ENCODE measurements at places on chromosomes 5 and 9.

GRCh38 chr9:9914174-9914573, 698.6 kb downstream of the PTPRD start:
- DNase-seq: no peak

GRCh38 chr5:179313849-179314521, 31.3 kb downstream of the ADAMTS2 start:
- DNase-seq: no peak

- no peak for DNase-seq
Observed at GRCh38 chr9:87497604-87498045, at the start of gene DAPK1. Gene DAPK1, plus strand, starts transcription at chr9:87497867. Its CDS starts 1,211 bp downstream, at chr9:87499078.

DNA sequence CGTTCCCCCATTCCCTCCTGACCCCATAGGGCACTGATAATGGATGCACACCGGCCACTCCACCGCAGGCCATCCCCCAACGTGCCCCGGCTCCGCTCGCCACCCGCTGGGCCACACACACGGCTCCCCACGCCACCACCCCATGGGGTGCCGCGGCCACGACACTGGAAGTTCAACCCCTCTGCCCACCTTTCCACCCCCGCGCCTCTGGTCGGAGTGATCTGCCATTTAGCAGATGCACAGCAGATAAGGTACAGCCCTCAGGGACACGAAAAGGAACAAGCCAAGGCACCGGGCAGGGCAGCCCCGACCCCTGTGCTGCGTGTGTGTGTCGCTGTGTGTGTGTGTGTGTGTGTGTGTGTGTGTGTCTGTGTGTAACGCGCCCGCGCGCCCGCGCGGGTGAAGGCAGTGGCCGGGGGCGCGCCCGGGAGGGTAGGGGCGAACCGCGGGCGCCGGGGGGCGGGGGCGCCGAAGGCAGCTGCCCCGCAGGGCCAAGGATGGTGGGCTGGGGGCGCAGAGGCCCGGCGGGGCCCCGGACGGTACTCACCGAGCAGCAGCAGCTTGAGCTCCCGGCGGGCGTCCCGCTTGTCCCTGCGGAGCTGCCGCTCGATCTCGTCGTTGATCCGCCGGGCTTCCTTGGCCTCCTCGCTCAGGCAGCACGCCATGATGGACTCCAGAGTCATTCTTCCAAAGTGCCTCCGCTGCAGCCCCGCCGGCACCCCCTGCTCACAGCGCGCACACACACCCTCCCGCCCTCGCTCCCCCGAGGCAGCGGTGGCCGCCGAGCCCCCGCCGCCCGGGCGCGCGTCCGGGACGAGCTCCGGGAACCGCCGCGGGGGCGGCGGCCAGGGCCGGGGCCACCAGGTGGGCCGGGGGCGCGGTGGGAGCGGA, 813 bp downstream of the GNAQ start:
- DNase-seq: no peak

- no peak for DNase-seq
Observed at GRCh38 chr9:93096811-93097382, 880 bp downstream of the CARD19 start.

- no peak for DNase-seq
Observed at GRCh38 chr9:23603311-23603710, 222.7 kb downstream of the ELAVL2 start.

DNA sequence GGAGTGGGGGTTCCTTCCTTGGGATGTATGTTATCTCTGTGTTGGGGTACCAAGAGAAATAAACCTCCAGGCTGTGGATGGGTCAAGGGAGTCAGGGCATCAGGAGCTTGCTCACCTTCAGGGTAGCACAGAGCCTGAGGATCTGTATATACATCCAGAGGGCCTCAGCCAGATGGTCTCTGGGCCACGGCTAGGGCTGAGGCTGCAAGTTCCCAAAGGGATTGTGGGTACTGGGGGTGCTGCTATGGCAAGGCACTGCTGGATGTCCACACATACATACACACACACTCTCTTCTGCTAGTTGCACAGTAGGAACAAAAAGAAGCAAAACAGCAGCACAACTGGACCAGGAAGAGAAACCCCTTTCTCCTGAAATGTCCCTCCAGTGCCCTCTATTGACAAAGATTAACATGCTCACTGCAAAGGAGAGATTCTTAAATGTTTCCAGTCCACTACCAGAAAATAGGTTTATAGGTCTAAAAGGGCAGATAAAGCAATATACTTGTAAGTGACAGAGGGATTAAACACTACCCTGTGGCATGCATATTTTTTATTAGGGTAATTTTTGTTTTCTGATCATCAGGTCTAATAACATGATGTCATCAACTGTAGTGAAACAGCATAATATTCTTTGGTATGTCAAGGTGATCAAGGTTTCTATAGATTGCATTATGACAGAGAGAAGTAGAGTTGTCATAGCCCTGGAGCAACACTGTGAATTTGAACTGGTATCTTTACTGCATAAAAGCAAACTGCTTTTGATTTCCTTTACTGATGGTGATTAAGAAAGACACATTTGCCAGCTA, 56.3 kb upstream of the KCNN2 start:
- no peak for DNase-seq

DNA sequence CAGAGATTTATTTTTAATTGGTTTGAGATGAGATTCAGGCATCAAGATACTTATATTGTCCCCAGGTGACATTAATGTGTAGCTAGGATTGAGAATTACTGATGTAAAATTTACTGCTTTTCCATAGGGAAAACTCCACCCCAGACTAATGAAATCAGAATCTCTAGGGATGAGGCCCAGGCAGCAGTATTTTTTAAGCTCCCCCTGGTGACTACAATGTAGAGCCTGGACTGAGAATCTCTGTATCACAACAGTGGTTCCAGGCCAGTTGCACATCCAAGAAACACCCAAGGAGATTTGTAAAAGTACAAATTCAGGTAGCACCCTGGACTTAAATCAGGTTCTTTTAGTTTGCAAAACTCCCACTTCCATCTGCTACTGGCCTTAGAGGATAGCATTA, 185.7 kb downstream of the MARCHF11 start:
- DNase-seq: no peak

GRCh38 chr5:58106754-58107410, 353.0 kb downstream of the PLK2 start:
- no peak for DNase-seq

- no peak for DNase-seq
Observed at GRCh38 chr5:134223406-134224248, 2.2 kb downstream of the PPP2CA start.

GRCh38 chr5:1255081-1255561, 29.9 kb downstream of the SLC6A18 start:
- DNase-seq: no peak

GRCh38 chr5:908172-908571, 15.5 kb downstream of the TRIP13 start:
- no peak for DNase-seq

GRCh38 chr9:76658510-76659231, 105.6 kb upstream of the PCA3 start:
- DNase-seq: peak; percentile 33
